Stimulated activated CD4-positive, alpha-beta T cell treated with anti-CD3 and anti-CD28 coated beads, Interleukin-1b, Interleukin-23, amount 100 ng/mL, for 24 hours (primary cell): ENCODE measurements at places on chromosomes 3 and 15.

DNA sequence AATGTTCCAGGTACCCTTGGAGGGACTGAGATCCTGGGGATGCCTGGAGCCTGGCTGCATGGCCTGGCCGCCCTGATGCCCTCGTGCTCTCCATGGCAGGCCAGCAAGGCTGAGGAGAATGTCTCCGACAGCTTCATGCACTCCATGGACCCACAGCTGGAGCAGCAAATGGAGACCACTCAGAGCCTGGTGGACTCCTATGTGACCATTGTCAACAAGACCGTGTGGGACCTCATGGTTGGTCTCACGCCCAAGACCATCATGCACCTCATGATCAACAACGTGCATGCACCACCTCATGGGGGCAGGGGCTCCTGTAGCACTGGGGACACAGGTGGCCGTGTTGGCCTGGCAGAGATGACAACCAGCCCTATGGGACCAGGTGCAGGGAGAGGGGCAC lies 19.7 kb downstream of the GOLGA6A start:
- no peak for DNase-seq

DNA sequence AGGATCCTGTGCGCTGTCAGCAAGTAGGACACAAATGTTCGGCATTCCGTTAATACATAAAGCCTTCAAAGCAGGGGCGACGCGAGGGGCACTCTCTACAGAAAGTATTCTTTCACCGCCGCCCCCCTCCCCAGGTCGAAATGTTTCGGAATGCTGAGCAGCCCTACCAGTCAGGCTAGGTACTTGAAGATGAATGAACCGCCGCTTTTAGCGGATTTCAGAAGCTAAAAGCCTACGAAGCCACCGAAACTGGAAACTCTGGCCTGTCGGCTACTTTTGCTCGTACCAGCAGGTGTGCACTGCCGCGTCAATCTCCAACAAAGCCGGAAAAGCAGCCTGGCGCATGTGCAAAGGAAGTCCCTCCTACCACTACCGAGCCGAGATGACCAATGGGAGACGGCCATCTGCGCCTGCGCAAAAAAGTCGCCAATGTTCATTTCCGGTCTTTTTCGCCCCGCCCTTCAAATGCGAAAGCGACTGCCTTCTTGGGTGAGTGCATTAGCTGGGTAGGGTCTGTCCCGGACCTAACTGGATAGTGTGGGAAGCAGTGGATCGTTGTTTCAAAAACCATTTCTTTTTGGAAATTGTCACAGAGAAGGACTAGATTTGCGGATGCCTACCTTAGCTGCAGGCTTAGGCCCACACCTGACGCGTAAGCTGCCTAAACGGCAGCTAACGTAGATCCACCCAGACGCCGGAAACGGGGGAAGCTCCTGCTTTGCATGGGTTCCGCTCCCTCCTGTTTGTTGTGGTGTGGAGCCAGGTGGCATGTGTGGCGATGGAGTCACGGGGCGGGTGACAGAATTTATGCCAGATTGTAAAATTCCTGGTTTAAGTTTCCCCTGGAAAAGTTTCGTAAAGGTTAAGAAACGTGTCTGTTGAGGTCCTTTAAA lies at the start of gene WDR5B:
Gene WDR5B, minus strand, starts transcription at position 301 of the 893 bp plus-strand sequence. CDS start 534 bp downstream, outside the sequence.
- peak; percentile 97 for DNase-seq

GRCh38 chr3:62020706-62021105 lies 352.6 kb downstream of the FEZF2 start:
- no peak for DNase-seq

- DNase-seq = no peak
These were observed 257.4 kb downstream of the ADAMTSL3 start for GRCh38 chr15:83911345-83911744.

DNA sequence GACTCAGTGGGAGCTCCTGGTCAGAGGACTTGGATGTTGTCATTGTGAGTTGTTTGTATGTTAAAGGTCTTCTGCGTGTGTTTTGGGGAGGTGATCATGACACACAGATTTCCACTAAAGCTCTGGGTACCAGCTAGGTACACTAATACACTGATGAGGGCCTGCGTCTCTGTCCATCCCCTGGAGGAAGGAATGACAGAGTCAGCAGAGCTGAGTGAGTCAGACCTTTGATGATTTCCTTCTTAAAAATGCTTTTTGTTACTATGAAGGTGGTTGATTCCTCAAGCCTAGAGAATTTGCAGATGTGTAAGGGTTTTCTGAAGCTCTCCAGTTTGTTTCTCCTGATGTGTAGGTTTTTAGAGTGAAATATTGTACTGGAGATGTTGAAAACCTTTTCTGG lies 424.1 kb upstream of the TPM1 start:
- no peak for DNase-seq

DNA sequence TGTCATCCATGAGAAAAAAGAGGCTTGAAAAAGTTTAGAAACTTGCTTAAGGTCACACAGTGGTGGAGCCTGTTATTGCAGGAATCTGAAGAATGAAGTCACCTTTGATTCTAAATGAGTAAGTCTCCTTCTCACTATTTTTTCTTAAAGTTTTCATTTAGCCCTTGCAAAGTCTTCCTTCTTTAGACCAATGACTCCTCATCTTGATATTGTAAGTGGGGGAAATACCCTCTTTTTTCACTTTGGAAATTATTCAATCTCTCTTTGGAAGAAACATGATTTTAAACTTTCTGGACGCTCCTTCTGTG lies 787 bp upstream of the SLMAP start:
- DNase-seq = no peak
